Activated CD8-positive, alpha-beta T cell treated with anti-CD3 and anti-CD28 coated beads for 36 hours (primary cell): ENCODE measurements at places on chromosomes 5 and 9. TPM values are rescaled to one million over a fixed set of nuclear protein-coding genes. Genes with fewer than 3 reads are reported as not detected.

GRCh38 chr9:73640971-73641370 is 489.3 kb downstream of the ANXA1 start:
- no peak overlapping the region for H3K27ac ChIP-seq
- no peaks in the 10 kb centered on the region for H3K27me3 ChIP-seq
- no peak overlapping the region for H3K4me3 ChIP-seq
- no peaks in the 10 kb centered on the region for H3K36me3 ChIP-seq
- DNase-seq, result no peak

DNA sequence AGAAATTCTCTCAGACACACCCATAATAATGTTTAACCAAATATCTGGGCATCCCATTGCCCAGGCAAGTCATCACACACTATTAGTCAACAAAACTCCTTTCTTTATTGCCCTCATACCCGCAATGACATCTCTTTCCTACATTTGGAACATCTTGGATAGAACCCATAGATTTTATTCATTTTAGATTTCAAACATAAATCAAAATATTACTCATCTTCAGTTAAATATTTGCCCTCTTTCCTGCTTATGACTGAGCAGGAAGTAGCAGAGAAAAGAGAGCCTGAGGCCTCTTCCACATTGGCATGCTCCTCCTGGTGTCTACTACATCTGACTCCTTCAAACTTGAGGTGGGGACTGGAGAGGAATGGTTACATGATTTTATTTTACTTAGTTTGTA is 592.0 kb downstream of the CHSY3 start:
- no peak overlapping the region for H3K4me3 ChIP-seq
- DNase-seq, result no peak
- H3K27me3 ChIP-seq, result no peaks in the 10 kb centered on the region
- no peak overlapping the region for H3K27ac ChIP-seq
- H3K36me3 ChIP-seq, result no peaks in the 10 kb centered on the region
- H3K4me1 ChIP-seq, result no peaks in the 10 kb centered on the region

- no peak overlapping the region for H3K4me3 ChIP-seq
- no peak overlapping the region for H3K27ac ChIP-seq
- H3K4me1 ChIP-seq, result no peaks in the 10 kb centered on the region
- H3K36me3 ChIP-seq, result no peaks in the 10 kb centered on the region
- DNase-seq, result no peak
Observed at GRCh38 chr5:61614606-61615005, 282.5 kb downstream of the ZSWIM6 start.

Gene SQSTM1
- total RNA-seq, result 123 TPM

Gene ANKRD55
- not detected for total RNA-seq

Gene JAK2
- total RNA-seq, result 29.0 TPM

- H3K27ac ChIP-seq, result no peak overlapping the region
- no peaks in the 10 kb centered on the region for H3K36me3 ChIP-seq
- no peaks in the 10 kb centered on the region for H3K27me3 ChIP-seq
- no peaks in the 10 kb centered on the region for H3K4me1 ChIP-seq
Observed at GRCh38 chr5:76351577-76351976, 51.5 kb upstream of the IQGAP2 start.
